Posterior vena cava (tissue), 2 donors: ENCODE measurements at places on chromosomes 12 and 14.

DNA sequence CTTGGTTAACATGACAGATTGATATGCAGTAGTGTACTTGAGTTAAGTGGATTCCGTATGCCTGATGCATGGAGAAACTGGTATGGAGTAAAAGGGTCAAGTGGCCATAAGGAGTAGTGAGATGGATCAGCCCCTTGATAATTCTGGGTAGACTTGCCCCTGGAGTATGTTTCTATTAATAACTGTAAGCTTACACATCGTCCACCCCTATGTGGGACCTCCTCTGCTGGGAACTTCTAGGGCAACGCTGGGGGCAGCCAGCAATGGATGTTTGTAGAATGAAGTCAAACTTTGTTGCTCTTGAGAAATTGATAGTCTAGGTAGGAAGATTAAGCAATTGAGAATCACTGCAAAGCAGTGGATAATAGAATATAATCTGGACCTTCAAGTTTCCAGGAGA, 3.5 kb downstream of the C12orf75 start:
- DNase-seq = no peak

DNA sequence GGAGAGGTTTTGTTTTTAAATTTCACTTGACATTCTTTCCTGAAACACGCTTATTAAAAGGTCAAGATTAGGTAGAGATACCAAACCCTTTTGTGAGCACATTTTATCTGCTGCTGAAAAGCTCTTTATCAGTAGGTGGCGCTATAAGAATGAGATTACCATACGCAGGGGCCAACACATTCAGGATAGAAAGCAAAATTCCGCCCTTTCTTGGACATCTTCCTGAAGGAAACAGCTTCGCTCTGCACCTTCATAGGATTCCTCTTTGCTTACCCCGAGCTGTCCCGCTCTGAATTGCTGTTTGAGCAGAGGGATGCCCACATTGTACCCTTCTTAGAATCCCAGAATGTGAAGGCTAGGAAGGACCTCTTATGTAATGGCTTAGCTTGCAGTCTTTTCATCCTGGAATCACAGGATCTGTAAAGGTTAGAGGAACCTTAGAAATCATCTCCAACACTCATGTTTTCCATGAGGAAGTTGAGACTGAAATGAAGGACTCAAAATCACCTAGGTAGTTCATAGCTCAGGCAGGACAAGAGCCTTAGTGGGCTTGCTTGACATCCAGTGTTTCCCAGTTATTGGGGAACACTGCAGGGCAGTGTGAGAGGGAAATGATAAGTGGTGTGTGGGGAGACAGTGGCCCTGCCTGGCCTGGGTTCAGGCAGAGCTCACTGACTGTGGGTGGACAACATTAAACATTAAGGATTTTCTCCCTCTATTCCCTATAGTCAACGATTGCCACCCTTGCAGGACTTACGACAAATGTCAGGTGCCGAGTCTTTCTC, 38.7 kb upstream of the CRY1 start:
- DNase-seq = no peak

GRCh38 chr14:47541662-47542061, 133.7 kb downstream of the MDGA2 start:
- no peak for DNase-seq

DNA sequence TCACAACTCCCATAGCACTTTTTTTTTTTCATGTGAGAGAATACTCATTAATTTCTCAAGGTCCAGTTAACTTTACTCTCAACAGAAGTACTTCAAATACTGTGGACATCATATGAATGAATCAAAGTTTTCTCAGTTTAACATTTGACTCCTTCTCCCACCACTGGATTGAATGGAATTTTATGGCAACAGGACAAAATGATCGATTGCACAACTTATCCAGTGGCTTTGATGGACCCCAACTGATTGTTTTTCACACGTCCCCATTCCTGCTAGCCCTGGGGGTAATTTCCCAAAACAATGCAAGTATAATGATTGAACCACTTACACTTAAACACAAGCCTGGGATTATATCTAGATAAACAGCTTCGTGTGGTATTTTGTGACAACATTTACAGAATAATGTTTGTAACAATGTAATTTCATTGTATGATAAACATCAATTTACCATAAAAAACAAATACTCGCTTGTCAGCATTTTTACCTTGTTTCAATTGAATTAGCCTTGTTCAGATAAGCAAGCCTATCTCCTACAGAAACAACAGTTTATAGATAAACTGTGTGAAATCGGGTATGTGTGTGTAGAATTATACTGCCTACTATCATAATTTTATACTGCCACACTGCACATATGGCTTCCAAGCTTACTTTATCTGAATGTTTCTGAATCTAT, 60.9 kb downstream of the SOX5 start:
- DNase-seq = no peak

- no peak for DNase-seq
Measured at GRCh38 chr12:11827091-11828061, 177.9 kb downstream of the ETV6 start.
